Fibroblast of lung (primary cell): ENCODE measurements at places on chromosomes 4 and X. TPM values are rescaled to one million over a fixed set of nuclear protein-coding genes. Genes with fewer than 3 reads are reported as not detected.

DNA sequence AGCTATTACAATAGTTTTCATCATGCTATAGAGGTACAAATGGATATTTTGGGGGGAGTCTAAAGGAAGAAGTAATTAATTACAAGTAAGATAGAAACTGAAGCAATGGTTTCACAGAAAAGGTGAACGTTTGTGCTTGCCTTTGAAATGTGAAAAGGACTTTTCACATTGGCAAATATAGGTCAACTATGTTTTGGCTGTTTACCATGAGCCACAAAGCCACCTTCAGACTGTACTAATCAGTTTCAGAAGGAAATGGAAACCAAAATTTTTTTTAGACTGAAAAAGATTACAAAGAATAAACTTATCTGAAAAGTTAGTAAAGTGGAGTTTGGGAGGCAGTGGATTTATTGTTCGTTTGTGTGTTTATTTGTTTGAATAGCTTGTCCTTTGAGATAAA, 32.1 kb downstream of the SYTL5 start:
- DNase-seq = no peak
- H3K27me3 ChIP-seq = no peaks in the 10 kb centered on the region
- no peaks in the 10 kb centered on the region for H3K36me3 ChIP-seq
- no peak overlapping the region for H3K4me3 ChIP-seq
- no peaks in the 10 kb centered on the region for H3K4me1 ChIP-seq

DNA sequence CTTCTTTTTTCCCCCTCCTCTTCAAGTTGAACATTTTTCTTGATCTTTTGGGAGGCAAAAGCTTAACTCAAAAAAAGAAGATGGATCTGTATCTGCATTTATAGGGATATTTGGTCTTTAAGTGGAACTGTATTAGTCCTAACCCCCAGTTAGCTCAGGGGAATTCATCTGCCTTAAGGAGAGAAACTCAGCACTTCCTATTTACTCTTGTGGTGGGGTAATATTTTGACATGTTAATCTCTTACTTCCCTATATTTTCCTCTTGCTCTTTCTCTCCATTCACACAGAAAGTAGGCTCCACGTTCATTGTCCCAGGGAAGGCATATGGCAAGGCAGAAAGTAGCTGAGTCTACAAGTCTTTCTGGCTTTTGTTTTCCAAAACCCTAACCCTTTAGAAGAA, 5.3 kb downstream of the LRRC66 start:
- H3K27me3 ChIP-seq = no peaks in the 10 kb centered on the region
- H3K27ac ChIP-seq = no peak overlapping the region
- H3K4me1 ChIP-seq = no peaks in the 10 kb centered on the region
- DNase-seq = no peak

GRCh38 chr4:180828455-180829018, 1414.7 kb upstream of the TENM3 start:
- H3K36me3 ChIP-seq = no peaks in the 10 kb centered on the region
- H3K27ac ChIP-seq = no peak overlapping the region
- H3K27me3 ChIP-seq = no peaks in the 10 kb centered on the region
- peak; percentile 91 for DNase-seq

DNA sequence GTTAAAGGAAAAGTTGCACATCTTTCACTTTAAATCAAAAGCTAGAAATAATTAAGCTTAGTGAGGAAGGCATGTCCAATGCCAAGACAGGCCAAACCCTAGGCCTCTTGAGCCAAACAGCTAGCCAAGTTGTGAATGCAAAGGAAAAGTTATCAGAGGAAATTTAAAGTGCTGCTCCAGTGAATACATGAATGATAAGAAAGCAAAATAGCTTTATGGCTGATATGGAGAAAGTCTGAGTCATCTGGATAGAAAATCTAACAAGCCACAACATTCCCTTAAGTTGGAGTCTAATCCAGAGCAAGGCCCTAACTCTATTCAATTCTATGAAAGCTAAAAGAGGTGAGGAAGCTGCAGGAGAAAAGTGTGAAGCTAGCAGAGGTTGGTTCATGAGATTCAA, 23.8 kb downstream of the NPFFR2 start:
- no peaks in the 10 kb centered on the region for H3K4me1 ChIP-seq
- H3K36me3 ChIP-seq = no peaks in the 10 kb centered on the region
- DNase-seq = peak; percentile 58

- peaks cover 41% of the 10 kb centered on the region for H3K36me3 ChIP-seq
- no peaks in the 10 kb centered on the region for H3K27me3 ChIP-seq
- DNase-seq = peak; percentile 31
- peaks cover 7% of the 10 kb centered on the region for H3K4me1 ChIP-seq
- H3K4me3 ChIP-seq = no peak overlapping the region
Measured at GRCh38 chr4:54268151-54268550, 39.1 kb downstream of the PDGFRA start.

The COL25A1 gene
- under 0.01 TPM in 2 replicates for total RNA-seq
